ENCODE measurements at places on chromosomes 3 and 15.

DNA sequence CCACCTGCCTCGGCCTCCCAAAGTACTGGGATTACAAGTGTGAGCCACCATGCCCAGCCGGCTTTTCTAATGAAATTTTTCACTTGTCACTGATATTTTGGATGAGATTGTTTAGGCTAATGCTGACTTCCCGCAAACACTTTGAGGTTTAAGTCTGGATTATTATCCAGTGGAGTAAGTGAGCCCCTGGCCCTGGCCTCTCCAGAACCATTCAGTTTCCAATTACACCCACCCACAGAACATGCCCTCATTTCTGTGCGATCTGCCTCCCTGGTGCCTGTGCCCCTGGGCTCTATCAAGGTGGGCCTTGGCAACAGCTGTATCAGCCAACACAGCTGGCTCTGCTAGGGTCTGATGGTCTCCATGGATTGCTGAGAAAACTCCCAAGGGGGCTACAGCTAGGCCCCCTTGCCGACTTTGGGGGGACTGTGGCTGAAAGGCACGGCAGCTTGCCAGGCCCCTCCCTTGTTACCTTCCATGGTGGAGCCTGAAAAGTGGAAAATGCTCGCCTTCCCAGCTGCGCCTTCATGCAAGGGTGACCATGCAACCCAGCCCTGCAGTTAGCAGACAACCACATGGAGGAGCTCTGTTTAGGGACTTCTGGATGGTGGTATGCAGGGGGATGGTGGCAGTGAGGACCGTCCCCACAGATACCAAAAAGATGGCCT is 288.9 kb downstream of the FAM43A start:
- DNase-seq, result no peak

DNA sequence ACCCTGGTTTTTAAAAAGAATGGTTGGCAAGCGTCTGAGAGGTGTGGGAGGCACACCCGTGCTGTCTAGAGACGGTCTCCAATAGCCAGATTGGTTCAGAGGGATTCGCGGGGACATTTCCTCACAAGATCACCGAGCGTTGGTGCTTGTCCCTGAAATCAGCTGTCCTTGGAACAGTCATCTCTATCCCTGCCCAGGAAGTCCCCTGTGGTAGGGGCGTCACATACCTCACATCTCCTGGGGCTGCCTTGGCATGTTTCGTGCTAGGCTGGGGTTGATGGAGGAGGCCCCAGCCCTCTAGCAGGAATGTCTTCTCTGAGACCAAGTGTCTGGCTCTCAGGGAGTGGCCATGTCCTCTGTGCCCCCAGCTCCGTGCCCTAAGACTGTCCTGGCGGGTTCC is 6.8 kb downstream of the FBLN2 start:
- no peak for DNase-seq

DNA sequence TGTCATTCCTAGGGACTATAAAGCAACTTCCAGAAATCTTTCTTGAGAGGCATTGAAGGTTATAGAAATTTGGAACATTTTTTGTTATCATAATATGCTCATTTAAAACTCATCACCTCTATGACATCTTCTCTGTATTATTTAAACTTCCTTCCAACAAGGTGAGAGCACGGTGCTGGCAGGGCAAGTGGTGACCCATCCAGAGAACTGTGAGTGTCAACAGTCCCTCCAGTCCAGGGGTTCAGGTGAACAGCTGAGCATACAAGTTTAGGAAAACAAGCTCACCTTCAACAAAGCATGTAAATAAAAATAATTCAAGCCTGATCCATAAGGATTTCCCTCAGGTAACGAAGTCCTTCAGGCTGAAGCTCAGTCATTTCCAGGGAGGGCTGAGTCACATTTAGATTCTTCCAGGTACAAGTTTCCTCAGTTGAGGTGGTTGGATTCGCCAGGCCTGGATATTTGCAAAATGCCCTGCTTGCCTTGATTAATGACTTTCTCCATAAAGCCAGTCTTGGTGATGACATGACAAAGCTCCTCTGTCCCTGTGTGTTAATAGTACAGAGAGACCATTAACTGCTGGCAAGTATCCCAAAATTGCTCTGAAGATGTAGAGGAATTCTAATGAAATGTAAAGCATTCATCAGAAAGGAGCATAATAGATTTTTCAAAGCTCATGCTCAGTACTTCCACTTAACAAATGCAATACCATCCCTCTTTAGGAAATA is 263.6 kb upstream of the GADL1 start:
- DNase-seq, result no peak

DNA sequence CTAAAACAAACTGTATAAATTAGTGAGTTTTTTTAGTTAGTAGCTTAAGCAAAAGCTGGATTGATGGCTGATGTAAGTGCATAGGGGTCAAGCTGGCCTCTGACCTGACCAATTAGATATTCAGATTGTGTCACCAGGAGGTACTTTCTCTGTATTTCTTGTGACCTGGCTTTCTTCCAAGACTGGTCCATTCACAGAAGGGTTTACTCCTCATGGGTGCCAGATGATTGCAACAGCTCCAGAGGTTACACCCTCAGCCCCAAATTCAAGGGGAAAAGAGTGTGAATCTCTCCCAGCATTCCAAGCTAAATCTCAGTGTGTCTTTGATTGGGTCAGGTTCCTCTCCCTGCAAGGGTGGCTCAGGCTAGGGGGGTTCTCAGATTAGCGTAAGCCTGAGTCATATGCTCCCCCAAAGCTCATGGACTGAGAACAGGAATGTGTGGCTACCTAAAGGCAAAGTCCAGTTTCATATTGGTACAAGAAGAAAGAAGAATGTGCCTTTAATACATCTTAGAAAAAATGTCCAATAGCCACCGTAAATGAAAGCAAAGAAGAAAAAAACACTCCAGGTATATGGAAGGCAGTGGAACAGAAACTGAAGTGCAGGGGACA is 16.5 kb downstream of the PML start:
- no peak for DNase-seq

GRCh38 chr3:14802381-14802731 is 16.4 kb upstream of the FGD5 start:
- DNase-seq, result no peak

DNA sequence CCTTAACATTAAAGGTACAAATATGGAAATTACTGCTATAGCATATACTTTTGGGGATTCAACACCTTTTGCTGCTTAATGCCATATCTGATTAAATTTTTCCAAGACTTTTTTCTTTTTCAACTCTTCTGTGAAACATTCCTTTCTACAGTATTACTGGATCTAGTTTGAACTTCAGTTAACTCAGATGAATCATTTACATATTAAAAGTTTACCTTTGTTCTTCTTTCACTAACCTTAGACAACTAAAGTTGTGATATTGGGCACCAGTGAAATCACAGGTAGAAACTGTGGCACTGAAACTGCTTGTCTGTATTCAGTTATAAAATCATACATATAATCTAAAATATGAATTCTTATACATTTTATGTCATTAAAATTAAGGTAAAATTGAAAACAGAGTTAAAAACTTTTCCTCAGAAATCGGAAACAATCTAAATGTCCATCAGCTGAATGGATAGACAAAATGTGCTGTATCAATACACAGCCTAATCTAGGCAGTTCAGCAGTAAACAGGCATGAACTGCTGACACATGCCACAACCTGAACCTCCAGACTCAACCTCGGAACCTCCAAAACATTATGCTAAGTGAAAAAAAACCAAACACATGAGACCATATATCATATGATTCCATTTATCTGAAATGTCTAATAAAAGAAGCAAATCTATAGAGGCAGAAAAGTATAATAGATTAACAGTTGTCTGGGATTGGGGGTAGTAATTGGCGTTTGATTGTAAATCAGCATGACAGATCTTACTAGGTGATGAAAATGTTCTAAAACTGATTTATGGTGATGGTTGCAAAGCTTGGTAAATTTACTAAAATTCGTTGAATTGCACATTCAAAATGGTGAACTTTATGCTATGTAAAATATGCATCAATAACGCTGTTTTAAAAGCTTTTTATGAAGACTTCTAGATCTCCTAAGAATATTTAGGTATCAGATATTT is 50.0 kb downstream of the PPARG start:
- no peak for DNase-seq

DNA sequence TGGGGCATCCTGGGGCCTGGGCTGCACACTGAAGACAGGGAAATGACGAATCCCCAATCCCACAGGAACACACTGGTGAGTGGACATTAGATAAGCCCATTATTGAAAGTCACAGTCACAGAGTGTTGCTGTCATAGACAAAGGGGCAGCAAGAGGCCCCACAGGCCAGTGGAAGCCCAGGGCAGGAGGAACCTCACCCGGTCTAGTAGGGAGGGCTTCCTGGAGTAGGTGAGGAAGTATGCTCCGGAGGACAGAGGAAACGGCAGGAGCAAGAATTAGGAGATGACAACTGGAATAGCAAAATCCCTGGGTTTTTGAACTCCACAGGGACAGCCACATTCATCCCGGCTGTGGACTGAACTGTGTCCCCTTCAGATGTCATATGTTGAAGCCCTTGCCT is 101.2 kb downstream of the TPRA1 start:
- no peak for DNase-seq

DNA sequence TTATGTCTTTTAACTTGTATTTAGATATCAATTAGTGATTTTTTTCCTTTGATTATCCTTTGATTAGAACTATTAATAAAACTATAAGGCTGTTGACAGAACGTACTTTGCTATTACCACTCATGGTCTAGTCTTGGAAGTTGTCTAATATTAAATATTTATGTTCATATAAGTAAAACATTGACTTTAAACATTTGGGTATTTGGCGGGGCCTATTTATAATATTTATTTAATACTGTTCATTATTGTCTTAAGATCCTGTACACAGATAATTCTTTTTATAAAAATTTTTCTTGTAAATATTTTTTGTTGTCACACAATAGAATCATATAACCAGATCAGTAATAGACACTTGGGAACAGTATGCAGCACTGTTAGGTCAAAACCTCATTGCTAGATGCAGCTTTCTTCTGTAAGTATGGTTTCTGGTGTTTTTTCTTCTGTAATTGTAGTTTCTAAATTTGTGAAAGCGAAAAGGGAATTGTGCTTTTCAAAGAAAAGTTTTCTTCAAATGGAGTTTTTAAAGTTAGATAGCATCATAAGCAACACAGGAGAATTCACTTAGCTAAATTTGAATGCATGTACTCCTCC is 93.4 kb downstream of the FNDC3B start:
- DNase-seq, result no peak

DNA sequence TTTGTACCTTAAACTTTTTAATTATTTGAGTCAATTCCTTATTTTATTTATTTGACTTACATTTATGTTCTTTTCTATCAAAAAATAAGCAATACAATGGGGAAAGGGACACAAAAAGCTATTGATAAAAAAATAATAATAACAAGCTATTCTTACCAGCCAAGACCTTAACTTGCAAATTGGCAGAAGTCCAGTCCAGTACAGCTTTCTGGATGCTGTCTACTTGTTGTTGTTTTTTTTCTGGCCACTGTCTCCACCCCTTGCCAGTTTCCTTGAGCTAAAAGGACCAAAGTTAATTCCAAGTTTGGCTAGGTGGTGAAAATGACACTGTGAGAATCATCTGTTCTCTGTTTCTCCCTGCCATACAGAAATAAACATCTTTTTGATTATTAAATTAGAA is 232.2 kb downstream of the PTPRG start:
- no peak for DNase-seq

DNA sequence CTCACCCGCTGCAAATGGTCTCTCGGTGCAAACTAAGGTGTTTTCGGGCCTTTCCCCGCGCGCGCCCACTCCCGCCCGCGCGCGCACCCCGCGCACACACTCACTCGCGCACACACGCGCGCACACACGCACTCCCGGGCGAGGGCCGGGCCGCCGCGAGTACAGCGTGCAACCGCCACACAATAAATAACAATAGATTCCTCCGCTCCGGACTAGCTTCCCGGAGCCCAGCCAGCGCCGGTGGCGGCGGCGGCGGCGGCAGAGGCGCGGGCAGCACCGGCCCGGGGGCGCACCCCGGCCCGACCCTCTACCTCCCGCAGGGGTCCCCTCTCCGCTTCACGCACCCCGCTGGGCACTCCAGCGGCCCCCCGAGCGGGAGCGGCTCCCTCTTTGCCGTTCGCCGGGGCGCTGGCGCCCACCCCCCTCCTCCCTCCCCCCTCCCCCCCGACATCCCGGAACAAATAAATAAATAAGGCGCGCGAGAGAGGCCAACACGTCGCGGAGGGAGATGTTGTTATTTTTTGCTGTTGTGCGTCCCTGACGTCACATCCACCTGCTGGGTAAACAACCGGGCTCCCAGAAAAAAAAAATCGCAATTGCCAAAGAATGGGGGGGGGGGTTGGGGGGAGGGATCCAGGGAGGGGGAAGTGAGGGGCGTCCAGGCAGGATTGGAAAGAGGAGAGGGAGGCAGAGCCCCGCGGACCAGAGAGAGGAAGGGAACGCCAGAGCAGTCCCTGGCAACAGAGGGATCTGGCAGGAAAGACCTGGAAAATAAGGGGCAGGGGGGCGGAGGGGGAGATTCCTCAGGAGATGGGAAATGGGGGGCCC is at the start of gene FOXP1:
Gene FOXP1 (minus strand): TSS at position 163 of the 828 bp plus-strand sequence. CDS start 385,347 bp downstream, outside the sequence.
- DNase-seq, result peak; percentile 66

GRCh38 chr15:70762469-70763119 is 764 bp downstream of the UACA start:
- DNase-seq, result no peak

DNA sequence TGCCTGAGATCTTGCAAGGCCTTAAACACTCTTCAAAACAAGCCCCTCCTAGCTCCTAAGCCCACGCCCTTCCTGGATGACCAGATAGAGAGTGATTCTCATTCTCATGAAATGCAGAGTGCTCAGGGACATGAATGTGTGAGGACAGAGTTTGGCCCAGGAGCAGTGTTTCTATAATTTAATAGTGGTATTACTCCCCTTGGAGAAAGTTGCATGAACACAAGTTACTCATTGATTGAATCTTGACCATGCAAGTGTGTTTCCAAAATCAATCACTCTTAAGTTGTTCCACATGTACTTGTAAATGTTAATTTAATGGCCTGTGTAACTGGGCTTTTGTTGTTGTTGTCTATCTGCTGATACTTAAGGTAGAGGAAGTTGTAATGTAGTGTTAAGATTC is 181.6 kb downstream of the ADAMTSL3 start:
- no peak for DNase-seq

- peak; percentile 13 for DNase-seq
Observed at GRCh38 chr3:13548696-13549622, at the start of gene FBLN2. TSS of gene FBLN2 (plus strand) at chr3:13549125. CDS start at chr3:13570356, 21,231 bp downstream.

GRCh38 chr3:171729452-171730334 is 80.6 kb downstream of the PLD1 start:
- no peak for DNase-seq

GRCh38 chr15:50265620-50266019 is at the start of gene HDC:
TSS of gene HDC (minus strand) at chr15:50265726. CDS start at chr15:50265623, 103 bp downstream.
- DNase-seq, result no peak

- DNase-seq, result no peak
Observed at GRCh38 chr3:185737020-185737419, 87.8 kb downstream of the IGF2BP2 start.

GRCh38 chr3:45145681-45146614 is at the start of gene CDCP1:
TSS of gene CDCP1 (minus strand) at chr3:45146378. CDS start at chr3:45146287, 91 bp downstream.
- DNase-seq, result no peak

DNA sequence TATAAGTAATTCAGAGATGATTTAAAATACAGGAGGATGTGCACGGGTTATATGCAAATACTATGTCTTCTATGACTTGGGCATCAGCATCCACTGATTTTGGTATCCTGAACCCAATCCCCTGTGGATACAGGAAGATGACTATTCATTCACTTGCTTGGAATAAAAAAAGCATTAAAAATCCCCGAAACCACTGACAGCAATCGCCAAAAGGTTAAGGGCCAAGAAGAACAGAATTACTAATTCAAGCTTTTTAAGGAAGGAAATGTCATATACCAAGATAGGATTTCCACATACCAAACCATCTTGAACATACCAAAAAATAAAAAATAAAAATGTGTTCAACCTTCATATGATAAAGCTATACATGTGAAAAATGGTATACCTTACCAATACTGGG is 93.7 kb downstream of the DLG1 start:
- DNase-seq, result no peak

GRCh38 chr3:172145031-172145686 is 105.8 kb downstream of the FNDC3B start:
- no peak for DNase-seq

GRCh38 chr15:78637776-78638435 is 3.1 kb downstream of the CHRNB4 start:
- no peak for DNase-seq

All from T-helper 2 cell treated with Interferon-gamma antibody and Interleukin-4, amounts not matched to agents 5 μg/mL and 100 μg/mL, for 36 hours (primary cell).